ENCODE measurements at places on chromosomes 3 and 15.

GRCh38 chr3:172701751-172702150, 9.1 kb downstream of the NCEH1 start:
- DNase-seq, result no peak

DNA sequence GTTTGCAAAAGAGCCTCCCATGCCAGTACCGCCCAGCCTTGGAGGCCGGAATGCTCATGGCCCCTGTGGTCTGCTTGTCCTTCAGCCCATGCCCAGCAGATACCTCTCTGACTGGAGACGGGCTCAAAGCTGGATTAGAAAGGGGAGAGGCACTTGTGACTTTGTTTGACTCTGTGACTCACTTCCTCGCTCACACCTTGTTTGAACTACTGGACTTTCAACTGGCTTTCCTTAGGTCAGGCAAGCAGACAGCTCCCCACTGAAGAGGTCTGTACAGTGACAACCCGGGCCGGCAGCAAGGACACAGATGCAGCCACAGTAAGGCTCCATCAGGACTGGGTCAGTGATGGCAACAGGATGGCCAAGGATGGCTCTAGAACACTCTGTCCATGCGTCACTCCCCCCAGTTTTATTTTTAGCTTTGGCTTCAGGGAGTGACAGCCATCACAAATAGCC, 98.6 kb upstream of the ABHD17C start:
- DNase-seq, result no peak

DNA sequence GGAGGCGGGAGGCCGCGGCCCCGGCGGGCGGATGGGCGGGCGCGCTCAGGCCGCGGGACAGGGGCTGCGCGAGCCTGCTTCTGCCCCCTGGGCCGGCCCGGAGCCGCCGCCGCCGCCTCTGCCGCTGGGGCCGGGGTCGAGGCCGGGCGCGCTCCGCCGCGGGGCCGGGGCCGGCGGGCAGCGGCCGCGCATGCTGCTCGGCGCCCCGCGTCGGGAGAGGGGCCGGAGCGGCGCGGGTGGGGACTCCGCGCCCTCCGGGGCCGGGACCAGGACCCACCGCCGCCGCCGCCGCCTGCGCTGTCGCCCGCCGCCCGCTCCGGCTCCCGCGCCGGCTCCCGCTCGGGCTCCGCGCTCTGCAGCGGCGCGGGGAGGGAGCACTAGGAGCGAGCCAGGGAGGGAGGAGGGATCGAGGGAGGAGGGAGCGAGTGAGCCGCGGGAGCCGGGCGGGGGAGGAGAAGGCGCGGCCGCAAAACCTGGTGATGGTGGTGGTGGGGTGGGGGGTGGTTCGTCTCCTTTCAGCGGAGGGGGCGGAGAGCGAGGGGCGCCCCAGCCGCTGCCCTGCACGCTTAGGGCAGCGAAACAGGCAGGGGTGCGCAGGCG, at the start of gene LINGO1:
TSS of gene LINGO1 (minus strand) at position 379 of the 600 bp plus-strand sequence. CDS start 597 bp downstream, outside the sequence.
- no peak for DNase-seq

DNA sequence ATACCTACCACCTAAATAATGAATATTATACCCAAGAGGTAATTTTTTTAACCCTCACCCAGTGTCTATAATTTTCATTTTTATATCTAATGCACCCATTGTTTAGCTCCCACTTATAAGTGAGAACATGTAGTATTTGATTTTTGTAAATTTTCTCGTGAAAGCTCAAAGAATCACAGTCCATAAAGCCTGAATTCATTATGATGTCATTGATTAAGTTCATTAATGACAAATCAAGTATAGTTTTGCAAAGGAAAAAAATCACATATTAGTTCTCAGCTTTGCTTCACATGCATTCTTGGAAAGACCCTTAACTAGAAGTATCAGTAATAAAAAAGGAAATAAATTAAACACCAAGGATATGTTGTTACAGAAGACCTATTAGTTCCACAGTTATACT, 425.3 kb upstream of the UBE2E2 start:
- no peak for DNase-seq

Measured in tibial artery (tissue), 4 donors.